Stimulated activated CD4-positive, alpha-beta T cell treated with anti-CD3 and anti-CD28 coated beads, Interleukin-2, amount 100 ng/mL, for 4 hours (primary cell): ENCODE measurements at places on chromosomes 5 and 9.

DNA sequence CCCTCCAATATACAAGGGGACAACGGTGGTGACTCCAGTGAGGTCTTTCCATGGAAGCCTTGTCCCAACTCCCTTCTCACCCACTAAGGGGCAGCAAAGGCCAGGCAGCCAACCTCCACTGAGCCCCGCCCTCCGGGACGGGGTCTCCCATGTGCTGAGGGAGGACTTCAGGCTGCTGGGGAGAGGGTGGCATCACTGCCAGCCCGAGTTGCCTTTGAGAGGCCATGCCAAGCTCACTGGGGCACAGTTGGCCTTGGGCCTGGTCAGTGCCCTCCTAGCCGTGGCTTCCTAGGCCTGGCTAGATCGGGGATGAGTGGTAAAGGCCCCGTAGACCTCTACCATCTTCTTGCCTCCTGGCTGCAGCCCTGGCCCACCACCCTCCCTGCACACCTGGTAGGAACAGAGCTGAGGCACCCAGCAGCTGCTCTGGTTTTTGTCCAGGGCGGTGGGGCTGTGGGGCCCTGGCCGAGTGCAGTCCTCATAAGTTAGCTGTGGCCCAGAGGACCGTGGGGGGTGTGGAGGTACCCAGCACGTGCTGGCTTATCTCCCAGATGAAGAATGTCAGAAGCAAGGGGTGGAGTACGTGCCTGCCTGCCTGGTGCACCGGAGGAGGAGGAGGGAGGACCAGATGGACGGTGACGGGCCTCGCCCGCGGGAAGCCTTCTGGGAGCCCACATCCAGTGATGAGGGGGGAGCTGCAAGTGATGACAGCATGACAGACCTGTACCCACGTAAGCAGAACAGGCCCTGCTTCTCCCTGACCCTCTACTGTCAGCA lies 3.2 kb downstream of the SURF2 start:
- DNase-seq = no peak

- DNase-seq = no peak
These were observed 98.7 kb downstream of the EPB41L4A start for GRCh38 chr5:112320408-112320807.

DNA sequence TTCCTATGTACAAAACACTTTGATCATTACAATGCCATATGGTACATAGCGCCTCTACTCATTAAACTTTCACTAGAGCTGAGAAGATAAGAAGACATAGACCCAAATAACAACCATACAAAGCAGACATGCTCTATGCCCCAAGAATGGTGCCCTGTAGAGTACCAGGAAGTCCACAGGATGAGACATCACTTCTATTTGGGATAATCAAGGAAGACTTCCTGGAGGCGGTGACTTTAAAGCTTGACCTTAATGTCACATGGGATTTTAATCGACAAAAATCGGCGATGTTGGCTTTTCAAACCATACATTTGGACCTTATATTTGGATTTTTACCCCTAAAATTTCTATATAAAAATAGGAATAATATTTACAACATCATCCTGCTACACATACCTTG lies 224.3 kb upstream of the MAP3K1 start:
- DNase-seq = no peak

GRCh38 chr5:20537911-20538703 lies 550.1 kb upstream of the CDH18 start:
- no peak for DNase-seq

DNA sequence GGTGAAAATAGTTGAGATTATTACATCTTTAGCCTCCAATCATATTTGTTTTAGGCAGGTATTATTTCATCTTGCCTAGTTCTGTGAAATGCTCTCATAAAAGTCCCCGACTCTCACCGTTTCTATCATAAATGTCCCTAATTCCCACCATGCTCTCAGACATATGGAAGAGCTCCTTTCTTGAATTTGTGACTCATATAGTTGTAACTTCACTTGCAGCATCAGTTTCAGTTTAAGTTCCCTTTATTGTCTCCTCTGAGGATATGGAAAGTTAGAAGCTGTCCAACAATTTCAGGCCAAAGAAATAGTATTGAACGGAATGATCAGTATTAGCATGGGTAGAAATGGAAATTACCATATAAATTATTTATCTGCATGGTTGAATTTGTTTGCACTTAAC lies 187.5 kb upstream of the NR4A3 start:
- DNase-seq = no peak

GRCh38 chr9:5453673-5454072 lies 3.3 kb downstream of the CD274 start:
- no peak for DNase-seq

- DNase-seq = no peak
These were observed 49.5 kb downstream of the COL5A1 start for GRCh38 chr9:134690946-134691694.

DNA sequence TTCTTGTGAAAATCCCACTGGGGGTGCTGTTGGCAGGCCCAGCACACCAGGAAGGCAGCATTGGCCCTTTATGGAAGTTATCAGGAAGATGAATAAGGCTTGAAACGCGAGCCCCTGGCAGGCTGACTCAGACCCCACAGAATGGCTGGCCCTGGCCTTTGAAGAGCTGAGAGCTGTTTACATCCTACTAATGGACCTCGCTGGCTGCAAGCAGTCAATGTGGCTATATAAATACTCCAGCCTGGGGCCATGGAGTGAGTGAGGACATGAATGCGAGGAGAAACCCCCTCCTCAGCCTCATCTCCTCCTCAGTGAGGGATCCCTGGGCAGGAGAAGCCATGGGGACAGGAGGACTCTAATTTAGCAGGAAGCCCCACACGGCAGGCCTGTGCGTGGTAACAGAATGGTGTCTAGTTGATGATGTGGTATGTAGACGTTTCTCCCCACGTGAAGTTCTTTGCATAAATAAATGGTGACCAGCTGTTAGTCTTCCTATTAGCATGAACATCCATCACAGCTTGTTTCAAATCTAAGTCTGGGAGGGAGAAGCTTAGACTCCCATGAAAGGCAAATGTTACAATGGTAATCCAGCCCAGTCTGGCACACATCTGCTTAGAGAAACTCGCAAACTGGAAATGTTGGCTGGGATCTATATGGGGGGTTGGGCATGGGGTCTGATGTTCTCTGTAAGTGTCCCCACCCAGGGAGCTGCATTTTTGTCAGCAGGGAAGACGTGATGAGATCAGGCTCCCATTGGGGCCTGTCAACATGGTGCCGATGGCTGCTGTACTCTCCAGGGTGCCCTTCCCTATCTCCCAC lies 175.1 kb upstream of the PITX1 start:
- no peak for DNase-seq
